ENCODE measurements at places on chromosomes 6 and 20.
A peak's percentile ranks its signal among the peaks of the same experiment; 100 is the strongest.

GRCh38 chr6:3504938-3505805 lies 48.3 kb upstream of the SLC22A23 start:
- DNase-seq: no peak

GRCh38 chr6:70312165-70312745 lies 9.4 kb upstream of the COL9A1 start:
- no peak for DNase-seq

DNA sequence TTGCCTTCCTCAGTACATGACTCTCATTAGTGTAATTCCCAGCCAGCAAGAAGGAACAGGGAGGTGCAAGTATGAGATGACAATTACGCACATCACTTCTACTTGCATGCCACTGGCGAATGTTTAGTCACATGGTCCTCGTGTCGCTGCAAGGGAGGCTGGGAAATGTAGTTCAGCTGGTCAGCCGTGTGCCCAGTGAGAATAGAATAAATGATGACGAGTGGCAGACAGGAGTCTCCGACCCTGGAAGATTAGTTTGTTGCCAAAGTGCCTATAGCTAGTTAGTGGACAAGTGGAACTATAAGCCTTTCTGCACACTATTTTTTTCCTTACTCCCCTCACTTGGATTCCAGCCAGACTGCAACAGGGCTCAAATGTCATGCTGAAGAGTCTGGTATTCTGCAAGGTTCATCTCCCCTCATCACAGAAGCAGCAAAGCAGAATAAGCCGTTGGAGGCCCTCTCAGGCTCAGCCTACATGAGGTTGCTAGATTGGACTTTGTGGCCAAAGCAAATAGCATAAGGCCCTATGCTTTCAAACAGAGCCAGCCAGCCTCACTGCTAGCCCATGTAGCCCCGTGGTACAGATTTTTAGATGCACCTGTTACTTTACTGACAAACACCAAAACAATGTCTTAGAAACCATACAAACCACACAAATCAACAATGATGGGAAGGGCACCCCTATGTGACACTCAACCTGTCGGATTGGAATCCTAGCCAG lies 9.7 kb downstream of the LINC00237 start:
- DNase-seq: no peak

DNA sequence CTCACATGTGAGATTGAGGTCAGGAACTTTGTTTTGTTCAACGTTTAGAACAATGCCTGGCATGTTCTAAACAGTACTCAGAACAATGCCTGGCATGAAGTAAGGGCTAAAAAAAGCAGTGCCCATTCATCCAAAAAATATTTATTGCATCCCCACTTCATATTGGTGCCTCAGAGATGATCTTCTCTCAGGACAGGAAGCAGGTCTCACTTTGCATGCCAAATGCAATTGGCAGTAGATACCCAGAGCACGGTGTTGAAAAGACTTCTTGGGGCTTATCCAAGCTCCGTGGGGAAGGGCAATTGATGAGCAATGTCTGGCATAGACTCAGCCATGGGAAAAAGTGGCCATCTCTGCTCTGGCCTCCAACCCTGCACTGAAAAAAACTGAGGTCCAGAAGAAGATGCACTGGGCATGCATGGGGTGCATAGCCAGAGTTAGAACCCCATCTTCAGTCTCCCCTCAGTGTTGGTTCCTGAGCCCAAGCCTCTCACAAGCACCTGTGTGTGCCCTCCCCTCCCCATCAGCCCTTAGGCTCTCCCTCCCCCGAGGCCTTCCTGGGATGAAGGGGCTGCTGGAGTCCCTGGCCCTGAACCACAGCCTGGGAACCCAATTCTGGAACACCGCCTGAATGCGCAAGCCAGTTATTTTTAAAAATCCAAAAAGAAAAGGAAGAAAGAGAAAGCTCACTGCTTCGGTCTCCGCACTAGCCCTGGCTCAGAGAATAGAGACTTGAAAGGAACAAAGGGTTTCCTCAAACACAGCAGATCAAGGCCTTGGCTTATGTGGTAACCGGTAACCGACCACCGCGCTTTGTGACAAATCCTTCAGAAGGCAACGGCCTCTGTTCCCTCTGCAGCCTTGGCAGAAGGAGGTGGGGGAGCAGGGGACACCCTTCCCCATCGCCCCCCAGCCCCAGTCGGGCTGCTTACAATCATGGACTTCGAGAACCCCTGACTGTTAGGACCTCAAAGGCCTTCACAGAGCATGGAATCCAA lies 78.5 kb upstream of the SIRPA start:
- peak; percentile 14 for DNase-seq

GRCh38 chr20:34528921-34529297 lies 12.7 kb downstream of the DYNLRB1 start:
- no peak for DNase-seq

DNA sequence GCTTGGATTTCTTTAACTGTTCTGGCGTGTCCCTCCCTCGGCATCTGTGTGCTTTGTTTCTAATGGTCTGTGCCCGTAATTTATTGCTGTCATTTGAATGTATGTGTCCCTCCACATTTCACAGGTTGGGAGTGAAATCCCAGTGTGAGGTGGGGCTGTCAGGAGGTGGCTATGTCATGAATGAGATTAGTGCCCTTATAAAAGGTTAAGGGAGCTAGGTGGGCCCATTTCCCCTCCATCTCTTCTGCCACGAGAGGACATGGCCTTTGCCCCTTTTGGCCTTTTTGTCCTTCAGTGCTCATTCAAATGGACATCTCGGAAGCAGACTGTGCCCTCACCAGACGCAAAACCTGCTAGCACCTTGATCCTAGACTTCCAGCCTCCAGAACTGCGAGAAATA lies 96.3 kb downstream of the LAMP5 start:
- DNase-seq: no peak

DNA sequence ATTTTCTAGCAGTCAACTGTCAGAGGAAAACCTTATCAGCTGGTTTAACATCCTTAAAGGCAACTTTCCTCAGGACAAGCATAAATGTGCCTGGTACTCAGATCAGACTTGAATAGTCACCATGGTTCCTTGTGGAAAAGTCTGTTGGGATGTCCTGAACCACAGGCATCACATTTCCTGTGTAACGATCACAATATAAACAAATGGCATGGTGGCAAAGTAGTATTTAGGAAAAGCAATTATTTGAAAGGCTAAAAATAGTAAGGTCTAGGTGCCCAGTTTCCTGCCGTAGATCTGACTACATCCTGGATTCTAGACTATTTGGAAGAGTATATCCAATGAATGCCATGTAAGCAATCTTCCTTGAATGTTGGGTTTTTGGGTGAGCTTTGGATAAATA lies 271.9 kb upstream of the AGPAT4 start:
- no peak for DNase-seq

- no peak for DNase-seq
Measured at GRCh38 chr6:46289898-46290297, 119.1 kb upstream of the ENPP5 start.

GRCh38 chr6:158909938-158910337 lies 90.1 kb downstream of the RSPH3 start:
- no peak for DNase-seq

- DNase-seq: peak; percentile 53
Measured at GRCh38 chr6:149211046-149211571, 106.4 kb upstream of the TAB2 start.

DNA sequence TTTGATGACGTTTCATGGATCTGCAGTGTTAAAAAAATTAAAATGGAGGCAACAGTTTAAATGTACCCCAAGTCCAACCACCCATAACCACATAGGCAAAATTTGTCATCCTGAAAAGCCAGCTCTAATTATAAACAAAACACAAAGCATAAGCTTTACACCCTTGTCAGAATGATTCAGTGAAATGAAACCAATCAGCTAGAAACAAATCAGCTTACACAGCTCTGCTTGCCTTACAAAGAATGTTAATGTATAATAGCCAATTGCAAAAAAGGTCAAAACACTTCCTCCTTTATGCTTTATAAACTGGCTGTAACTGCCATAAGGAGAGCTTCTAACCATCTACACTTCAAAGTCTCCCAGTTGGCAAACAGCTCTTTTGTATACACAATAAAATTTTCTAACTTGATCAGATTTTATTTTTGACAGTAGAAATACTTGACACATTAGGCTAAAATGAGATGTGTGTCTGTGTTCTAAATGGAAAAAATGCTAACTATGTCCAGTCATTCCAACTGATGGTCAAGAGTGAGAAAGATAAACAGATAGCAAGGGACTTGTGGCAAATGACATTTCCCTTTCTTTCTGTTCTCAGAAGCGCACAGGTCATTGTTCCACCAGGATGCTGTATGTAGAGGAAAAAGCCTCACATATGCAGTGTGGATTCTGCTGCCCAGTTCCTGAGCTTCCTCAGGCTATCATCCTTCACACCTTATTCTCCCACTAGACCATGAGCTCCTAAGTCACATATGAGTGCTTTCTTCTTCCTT lies 344.3 kb upstream of the ID4 start:
- no peak for DNase-seq

DNA sequence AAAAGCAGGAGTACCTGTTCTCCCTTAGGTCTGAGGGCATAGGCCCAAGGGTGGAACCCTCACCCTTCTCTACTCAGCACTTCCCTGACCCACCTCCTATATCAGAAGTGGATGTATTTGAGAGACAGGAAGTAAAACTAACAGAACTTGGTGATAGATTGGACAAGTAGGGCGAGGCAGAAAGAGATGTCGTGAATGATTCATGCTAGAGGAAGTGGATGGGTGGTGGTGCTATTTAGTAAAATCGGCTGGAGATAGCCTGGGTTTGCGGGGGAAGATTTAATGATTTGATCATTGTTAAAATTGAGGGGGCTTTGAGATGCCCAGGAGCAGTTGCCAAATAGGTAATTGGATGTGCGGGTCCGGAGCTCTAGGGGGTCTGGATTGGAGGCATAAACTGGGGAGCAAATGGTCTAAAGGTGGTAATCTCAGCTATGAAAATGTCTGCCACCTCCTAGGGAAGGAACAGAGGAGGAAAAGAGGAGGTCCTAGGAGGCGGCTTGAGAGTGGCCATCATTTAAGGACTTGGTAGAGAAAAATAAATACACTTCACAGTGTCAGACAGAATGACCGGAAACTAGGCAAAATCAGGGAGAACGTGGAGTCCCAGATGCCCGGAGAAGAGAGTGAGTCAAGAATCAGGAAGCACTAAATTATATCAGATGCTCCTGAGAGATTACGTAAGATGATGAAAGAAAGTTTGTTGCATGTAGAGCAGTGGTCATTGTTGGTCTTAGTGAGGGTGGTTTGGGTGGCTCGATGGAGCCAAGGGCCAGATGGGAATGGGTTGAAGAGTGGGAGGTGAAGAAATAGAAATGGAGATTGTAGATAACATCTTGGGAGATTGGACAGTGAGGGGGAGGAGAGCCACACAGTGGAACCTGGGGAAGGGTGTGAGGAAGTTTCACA lies 142.0 kb downstream of the CEP57L1 start:
- peak; percentile 4 for DNase-seq

- DNase-seq: no peak
Measured at GRCh38 chr6:146029573-146030184, 817 bp downstream of the GRM1 start.

- no peak for DNase-seq
Measured at GRCh38 chr6:34953061-34954025, 64.3 kb downstream of the ANKS1A start.

DNA sequence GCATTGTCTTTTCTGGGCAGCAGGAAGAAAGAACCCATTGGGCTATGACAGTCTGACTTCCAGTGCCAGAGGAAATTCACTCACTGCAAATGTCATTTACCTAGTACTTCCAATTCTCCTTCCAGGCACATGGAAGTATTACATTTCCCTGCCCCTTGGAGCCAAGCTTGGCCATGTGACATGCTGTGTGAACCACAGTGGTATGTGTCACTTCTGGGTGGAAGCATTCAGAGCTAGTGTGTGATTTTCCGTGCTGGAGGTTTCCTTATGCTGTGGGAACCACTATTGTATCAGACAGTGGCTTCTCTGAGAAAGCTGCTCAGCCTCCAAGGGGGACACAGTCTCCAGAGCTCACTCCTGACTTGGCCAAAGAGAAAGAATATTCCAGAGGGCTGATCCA lies 387.6 kb downstream of the CDC5L start:
- no peak for DNase-seq

- DNase-seq: peak; percentile 5
Measured at GRCh38 chr6:144920391-144920961, 635.3 kb downstream of the UTRN start.

- DNase-seq: no peak
Measured at GRCh38 chr6:148222846-148223245, 119.8 kb upstream of the SASH1 start.

DNA sequence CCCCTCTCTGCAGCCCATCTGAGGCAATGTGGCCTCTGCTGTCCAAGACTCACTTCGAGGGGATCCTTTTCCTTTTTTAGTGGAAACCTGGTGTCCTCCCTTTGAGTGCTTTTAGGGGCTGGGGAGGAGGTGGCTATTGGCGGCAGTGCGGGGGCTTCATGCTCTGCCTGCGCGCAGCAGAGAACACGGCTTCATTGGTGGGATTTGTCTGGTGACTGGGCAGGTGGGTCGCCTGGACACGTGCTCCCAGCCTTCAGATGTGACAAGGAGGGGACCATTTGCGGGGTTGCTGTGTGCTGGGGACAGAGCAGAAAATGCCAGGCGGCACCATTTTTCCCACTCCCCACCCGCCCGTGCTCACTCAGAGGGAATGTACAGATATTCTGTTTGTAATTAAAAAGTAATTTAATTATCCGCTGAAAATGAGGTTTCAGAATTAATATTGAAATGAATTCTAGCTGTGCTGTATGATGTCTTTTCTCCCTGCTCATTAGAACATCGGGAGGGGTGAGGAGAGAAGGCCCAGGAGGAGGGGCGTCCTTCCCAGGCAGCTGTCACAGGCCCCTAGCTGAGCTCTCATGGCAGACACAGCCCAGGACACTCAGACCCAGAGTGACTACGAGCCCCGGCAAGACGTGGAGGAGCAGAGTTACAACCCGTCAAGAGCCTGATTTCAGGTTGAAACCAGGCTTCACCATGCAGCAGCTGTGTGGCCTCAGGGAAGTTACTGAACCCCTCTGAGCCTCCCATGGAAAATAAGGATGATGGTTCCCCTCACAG lies 417.2 kb upstream of the SULF2 start:
- DNase-seq: no peak

- peak; percentile 75 for DNase-seq
Measured at GRCh38 chr6:99588618-99589289, 17.9 kb upstream of the PRDM13 start.

- no peak for DNase-seq
Measured at GRCh38 chr6:110537208-110538123, 61.1 kb upstream of the SLC22A16 start.

DNA sequence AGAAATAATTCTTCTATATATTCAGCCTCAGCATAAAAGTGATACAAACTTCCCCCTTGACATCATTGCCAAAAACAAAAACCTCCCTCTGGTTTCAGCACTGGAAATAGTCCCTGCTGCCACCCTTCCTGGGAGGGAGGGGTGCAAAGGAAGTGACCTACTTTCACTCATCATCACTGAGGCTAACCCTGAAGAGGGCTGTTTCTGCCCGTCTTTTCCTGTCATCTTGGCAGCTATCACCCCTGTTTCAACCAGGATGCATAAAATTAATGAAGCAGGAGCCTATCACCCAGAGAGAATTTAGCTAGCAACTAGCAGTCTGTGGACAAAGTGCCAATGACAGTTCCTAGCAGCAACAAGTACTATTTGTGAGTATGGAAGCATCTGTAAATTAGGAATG lies 397.8 kb downstream of the LAMA2 start:
- DNase-seq: peak; percentile 8

GRCh38 chr20:3863317-3863716 lies 16.7 kb downstream of the MAVS start:
- no peak for DNase-seq

GRCh38 chr20:1687053-1687452 lies 29.5 kb upstream of the SIRPG start:
- DNase-seq: no peak
